T-helper 17 cell (primary cell): ENCODE measurements at places on chromosomes 3 and 15. TPM values are rescaled to one million over a fixed set of nuclear protein-coding genes. Genes with fewer than 3 reads are reported as not detected.

ROBO1 gene
- total RNA-seq, result not detected

- peak within 1 kb of the TSS; percentile 96 for H3K4me3 ChIP-seq
- peak within 1 kb of the TSS; percentile 99 for H3K27ac ChIP-seq
- H3K36me3 ChIP-seq, result peaks cover 14% of the 10 kb centered on the region
- no peaks in the 10 kb centered on the region for H3K27me3 ChIP-seq
- peak; percentile 47 for DNase-seq
Observed at GRCh38 chr3:121660356-121661171, at the start of gene HCLS1. HCLS1 (minus strand) TSS chr3:121660903; CDS start chr3:121658347, 2,556 bp downstream.

- no peaks in the 10 kb centered on the region for H3K27me3 ChIP-seq
- DNase-seq, result no peak
- peaks cover under 1% of the 10 kb centered on the region for H3K36me3 ChIP-seq
- H3K4me1 ChIP-seq, result peaks cover 31% of the 10 kb centered on the region
Observed at GRCh38 chr3:141530415-141530768, 43.6 kb downstream of the RASA2 start.

ZNF445 gene
- 9.7 TPM for total RNA-seq

GRCh38 chr15:85837011-85837433 is 42.3 kb upstream of the KLHL25 start:
- H3K36me3 ChIP-seq, result no peaks in the 10 kb centered on the region
- no peak overlapping the region for H3K27ac ChIP-seq
- H3K27me3 ChIP-seq, result peaks cover 8% of the 10 kb centered on the region
- peaks cover 5% of the 10 kb centered on the region for H3K4me1 ChIP-seq
- DNase-seq, result no peak

SPATA16 gene
- not detected for total RNA-seq

- no peak overlapping the region for H3K27ac ChIP-seq
- H3K4me3 ChIP-seq, result no peak overlapping the region
- peaks cover under 1% of the 10 kb centered on the region for H3K27me3 ChIP-seq
- DNase-seq, result no peak
Observed at GRCh38 chr3:193207290-193208273, 33.4 kb upstream of the PLAAT1 start.

- H3K27ac ChIP-seq, result no peak overlapping the region
- peaks cover 10% of the 10 kb centered on the region for H3K27me3 ChIP-seq
- H3K4me1 ChIP-seq, result peaks cover 26% of the 10 kb centered on the region
Observed at GRCh38 chr15:33026614-33027013, 167.9 kb downstream of the FMN1 start.

GRCh38 chr3:186646841-186647240 is 6.6 kb downstream of the FETUB start:
- H3K4me3 ChIP-seq, result no peak overlapping the region
- H3K4me1 ChIP-seq, result peaks cover 4% of the 10 kb centered on the region
- DNase-seq, result no peak
- H3K36me3 ChIP-seq, result no peaks in the 10 kb centered on the region
- no peak overlapping the region for H3K27ac ChIP-seq
- H3K27me3 ChIP-seq, result peaks cover 47% of the 10 kb centered on the region

DNA sequence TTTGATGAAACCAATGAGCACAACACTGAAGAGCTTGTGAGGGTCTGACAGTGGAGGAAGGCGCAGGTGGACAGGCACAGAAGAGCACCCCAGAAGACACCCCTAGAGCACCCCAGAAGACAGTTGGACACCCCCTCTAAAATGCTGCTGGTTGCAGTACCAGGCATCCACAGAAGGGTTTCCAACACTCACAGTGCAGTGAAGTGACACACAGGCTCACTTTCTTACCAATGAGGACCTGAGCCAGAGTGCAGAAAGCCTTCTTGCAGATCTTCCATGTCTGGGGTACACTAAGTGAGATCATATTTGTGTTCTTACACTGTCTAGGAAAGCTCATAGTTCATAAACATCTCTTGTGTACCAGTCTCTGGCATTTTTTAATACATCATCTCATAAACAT is 27.6 kb downstream of the CCNL1 start:
- DNase-seq, result no peak
- no peaks in the 10 kb centered on the region for H3K36me3 ChIP-seq

DNA sequence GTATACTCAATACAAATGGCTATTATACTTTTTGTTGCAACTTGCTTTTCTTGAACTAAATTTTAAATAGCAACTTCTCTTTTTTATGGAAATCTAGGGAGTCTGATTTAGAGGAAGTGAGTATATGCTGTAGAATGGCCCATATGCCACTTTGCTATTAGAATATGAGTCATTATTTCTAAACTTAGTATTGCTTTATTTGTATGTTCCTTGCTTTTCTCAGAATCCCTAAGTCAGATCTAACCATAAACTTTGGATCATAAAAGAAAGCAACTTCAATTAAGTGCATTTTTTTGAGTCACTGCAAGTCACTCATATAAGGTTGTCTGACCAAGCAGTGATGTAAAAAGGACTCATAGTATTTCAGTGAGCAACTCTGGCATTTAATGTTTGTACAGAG is 17.5 kb upstream of the SPTSSB start:
- H3K36me3 ChIP-seq, result no peaks in the 10 kb centered on the region
- H3K4me3 ChIP-seq, result no peak overlapping the region
- H3K4me1 ChIP-seq, result peaks cover 11% of the 10 kb centered on the region
- no peak overlapping the region for H3K27ac ChIP-seq
- peaks cover 21% of the 10 kb centered on the region for H3K27me3 ChIP-seq
- DNase-seq, result no peak

GRCh38 chr15:62717496-62717895 is 325.1 kb upstream of the TPM1 start:
- H3K4me1 ChIP-seq, result no peaks in the 10 kb centered on the region
- H3K27me3 ChIP-seq, result peaks cover 6% of the 10 kb centered on the region
- no peaks in the 10 kb centered on the region for H3K36me3 ChIP-seq
- H3K4me3 ChIP-seq, result no peak overlapping the region
- H3K27ac ChIP-seq, result no peak overlapping the region
- DNase-seq, result no peak

DNA sequence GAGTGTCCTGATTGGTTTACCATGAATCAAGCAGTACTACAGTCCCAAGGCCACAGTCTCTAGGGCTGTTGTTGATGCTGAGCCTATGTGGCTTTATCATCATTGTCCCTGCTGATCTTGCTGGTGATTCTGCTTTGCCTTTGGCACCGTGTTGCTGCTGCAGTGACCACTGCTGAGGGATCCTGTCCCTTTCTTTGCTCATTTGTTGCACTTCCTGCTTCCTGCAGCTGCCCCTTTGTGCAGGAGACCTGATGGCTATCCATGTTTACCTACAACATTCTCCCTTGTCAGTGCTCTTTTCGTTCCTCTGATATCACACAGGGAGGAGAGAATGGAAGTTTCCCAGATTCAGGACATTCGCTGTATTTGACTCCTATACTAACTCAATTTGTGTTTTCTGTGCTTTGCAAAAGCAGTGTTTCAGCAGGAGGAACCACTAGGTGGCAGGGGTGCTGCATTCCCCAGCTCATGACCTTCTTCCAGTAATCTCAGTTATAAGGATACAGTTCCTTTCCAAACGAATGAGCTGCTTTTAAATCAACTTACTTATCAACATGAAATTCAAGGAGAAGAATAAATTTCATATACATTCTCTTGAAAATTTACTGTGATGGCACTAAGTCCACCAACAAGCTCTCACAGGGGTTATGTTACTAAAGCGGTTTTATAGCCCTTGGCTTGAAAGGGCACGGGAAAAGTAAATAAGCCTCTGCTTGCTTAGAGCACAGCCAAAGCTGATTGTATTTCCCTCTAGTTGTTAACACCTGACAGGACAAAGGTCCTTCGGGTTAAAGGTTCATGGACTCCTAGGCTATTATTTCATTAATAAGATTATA is 9.7 kb upstream of the THUMPD3 start:
- H3K4me3 ChIP-seq, result no peak overlapping the region
- H3K27me3 ChIP-seq, result no peaks in the 10 kb centered on the region
- peak; percentile 27 for DNase-seq
- H3K36me3 ChIP-seq, result no peaks in the 10 kb centered on the region
- H3K4me1 ChIP-seq, result peaks cover 19% of the 10 kb centered on the region
- peak overlapping the region; percentile 85 for H3K27ac ChIP-seq

DNA sequence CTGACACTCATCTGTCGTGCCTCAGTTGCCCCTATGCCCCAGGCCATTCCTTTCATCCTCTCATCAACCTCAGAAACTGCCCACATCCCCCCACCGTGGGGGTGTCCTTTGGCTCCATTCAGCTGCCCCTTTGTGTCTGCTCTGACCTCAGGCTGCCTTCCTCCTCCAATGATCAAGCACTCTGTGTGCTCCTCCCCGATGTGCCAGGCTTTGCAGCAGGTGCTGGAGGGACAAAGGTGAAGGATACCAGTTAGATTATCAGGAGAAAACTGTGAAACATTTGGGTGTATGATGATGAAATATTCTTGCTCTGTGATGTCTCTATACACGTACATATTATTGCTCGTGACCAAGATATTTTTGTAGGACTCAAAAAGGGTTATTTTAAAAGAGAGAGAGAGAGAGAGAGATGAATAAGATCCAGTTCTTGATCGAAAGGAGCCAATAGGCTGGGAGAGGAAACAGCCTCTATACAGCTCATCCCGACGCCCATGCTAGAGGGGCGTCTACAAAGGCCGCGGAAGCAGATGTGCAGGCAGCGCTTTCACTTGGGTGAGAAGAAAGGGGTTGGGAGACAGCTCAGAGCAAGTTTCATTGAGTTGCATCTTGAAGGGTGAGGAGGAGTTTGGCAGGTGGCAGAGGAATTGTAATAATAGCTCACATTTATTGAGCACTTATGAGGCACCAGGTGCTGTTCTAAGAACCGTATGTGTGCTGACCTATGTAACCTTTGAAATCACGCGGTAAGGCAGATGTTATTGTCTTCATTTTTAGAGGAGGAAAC is 28.3 kb upstream of the ADCY5 start:
- peaks cover 3% of the 10 kb centered on the region for H3K4me1 ChIP-seq
- H3K36me3 ChIP-seq, result peaks cover 4% of the 10 kb centered on the region
- no peak for DNase-seq
- peaks cover 61% of the 10 kb centered on the region for H3K27me3 ChIP-seq
- no peak overlapping the region for H3K4me3 ChIP-seq

DNA sequence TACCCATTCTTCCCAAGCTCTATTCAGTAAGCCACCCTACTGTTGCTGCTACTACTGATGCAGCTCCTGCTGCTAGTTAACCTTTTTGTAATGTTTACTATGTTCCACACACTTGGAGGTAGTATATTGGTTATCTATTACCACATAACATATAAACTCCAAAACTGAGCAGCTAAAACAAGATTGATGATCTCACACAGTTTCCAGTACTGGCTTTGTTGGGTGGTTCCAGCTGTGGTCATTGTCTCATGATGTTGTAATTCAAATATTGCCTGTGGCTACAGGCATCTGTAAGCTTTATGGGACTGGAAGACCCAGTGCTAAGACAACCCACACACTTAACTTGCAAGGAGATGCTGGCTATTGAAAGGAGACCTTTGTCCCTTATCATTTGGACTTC is 556.2 kb upstream of the SUCLG2 start:
- H3K4me3 ChIP-seq, result no peak overlapping the region
- peaks cover 2% of the 10 kb centered on the region for H3K4me1 ChIP-seq
- H3K36me3 ChIP-seq, result no peaks in the 10 kb centered on the region
- no peak for DNase-seq
- no peak overlapping the region for H3K27ac ChIP-seq

DNA sequence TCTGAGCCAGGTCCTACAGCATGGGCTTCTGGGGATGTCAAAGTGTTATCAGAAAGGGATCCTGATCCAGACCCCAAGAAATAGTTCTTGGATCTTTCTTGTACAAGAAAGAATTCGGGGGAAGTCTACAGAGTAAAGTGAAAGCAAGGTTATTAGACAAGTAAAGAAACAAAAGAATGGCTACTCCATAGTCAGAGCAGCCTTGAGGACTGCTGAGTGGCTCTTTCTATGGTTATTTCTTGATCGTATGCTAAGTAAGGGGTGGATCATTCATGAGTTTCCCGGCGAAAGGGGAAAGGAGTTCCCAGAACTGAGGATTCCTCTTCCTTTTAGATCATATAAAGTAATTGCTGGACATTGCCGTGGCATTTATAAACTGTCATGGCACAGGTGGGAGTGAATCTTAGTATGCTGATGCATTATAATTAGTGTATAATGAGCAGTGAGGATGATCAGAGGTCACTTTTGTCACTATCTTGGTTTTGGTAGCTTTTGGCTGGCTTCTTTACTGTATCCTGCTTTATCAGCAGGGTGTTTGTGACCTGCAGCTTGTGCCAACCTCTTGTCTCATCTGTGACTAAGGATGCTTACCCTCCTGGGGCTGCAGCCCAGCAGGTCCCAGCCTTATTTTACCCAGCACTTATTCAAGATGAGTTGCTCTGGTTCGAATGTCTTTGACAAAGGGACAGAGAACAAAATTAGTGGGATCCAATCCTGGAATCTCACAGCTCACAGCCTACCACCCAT is 41.0 kb downstream of the CRYGS start:
- H3K27me3 ChIP-seq, result peaks cover 18% of the 10 kb centered on the region
- peaks cover 5% of the 10 kb centered on the region for H3K36me3 ChIP-seq
- peak overlapping the region; percentile 79 for H3K4me3 ChIP-seq

DNA sequence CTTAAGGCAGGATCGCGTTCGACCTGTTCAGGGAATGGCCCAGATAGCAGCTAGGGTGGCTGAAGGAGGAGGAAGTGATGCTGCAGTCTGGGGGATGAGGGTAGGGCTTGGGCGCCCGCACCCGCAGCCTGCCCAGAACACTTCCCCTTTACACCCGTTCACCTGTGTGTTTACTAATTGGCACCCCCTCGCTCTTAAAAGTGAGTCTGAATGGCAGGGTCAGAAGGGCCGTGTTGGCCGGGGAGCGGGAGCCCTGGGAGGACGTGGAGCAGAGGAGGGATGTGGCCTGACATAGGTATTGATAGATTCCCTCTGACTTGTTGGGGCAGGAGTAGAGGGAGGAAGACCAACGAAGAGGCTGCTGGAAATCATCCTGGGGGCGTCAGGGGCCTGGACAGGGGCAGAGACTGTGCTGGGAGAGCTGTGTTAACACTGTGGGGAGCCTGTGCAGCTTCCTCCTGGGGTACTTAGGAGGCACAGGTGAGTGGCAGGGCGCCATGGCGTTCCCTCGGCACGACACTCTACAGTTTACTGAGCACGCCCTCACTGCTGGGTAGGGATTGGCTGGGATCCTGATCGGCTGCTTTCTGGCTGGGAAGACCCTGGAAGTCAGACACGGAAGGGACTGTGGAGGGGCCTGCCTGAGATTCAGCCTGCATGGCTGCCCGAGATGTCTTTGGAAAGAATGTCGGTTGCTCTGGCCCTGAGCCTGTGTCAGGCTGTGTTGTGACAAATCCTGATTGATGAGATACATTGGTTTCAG is 51.7 kb downstream of the SLC6A6 start:
- peaks cover 11% of the 10 kb centered on the region for H3K4me1 ChIP-seq
- no peak overlapping the region for H3K4me3 ChIP-seq
